ENCODE measurements at places on chromosomes 6 and 20. TPM values are rescaled to one million over a fixed set of nuclear protein-coding genes. Genes with fewer than 3 reads are reported as not detected.

IRF4 gene
- 21.2 TPM for total RNA-seq

GSTA4 gene
- total RNA-seq, result 114 TPM

SIRPD gene
- not detected for total RNA-seq

MICB gene
- total RNA-seq, result 2.6 TPM

RIPOR2 gene
- 21.3 TPM for total RNA-seq

TAB2 gene
- 40.4 TPM for total RNA-seq

Data from lower leg skin (tissue), 4 donors.